ENCODE measurements at places on chromosomes 16 and 17.

DNA sequence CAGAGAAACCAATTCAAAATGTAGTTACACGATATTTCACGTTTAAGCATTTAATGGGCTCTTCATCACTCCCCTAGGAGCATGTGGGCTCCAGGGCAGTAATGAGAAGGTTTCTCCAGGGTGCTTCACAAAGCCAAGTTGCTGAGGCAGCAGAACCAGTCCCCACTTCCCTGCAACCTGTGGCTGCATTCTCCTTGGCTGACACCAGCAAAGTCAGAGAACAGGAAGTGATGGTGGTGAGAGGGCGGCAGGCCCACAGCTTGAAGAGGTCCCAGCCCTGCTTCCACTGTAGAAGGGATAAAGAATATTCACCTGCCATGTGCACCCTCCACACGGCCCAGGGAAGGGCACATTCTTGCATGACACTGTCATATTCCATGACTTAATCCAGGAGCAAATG lies 133.2 kb downstream of the CBLN1 start:
- no peak for DNase-seq

DNA sequence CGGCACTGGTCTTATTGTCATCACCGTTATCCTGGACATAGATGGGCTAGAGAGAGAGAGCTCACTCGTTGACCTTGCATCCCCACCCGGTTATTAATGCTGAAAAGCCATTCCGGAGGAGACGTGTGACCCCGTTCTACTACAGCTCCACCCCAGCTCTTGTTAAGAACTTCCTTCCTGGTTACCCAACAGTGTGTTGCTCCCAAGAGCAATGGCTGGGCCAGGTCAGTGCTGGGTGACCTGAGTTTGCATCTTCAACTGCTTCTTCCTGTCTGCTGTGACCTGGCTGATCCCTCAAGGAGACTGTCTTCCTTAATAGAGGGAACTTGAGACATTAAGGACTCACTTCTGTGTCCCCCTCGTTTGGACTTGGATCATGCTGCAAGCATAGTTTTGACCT lies 96.1 kb upstream of the SDK2 start:
- DNase-seq, result no peak

DNA sequence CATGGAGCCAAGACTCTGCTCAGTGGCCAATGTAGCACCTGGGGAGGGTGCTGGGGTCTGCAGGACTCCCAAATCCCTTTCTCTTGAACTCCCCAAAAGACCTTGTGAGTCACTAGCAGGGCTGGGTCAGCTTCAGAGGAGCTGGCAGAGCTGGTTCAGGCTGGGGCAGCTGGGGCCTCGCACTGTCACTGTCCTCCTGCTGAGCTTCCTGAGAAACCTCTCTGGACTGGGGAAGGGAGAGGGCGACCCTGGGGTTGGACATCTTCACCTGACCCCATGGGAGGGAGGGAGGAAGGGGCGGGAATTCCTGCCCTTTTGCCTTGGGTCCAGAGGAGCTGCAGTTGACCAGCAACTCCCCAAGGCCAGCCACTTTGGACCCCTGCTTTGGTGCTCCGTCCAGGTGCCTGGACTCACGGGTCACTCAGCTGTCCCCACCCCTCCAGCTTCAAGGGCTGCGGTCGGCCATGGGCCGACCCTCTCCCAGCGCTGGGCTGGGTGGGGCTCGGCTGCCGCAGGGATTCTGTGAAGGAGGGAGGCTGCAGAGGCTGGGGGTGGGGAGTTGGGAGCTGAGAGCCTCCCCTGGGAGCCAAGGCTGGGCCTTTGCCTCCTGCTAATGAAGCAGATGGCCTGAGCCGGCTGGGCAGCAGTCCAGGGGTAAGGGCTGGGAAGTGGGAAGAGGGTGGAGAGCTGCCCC lies 9.2 kb downstream of the FMNL1 start:
- DNase-seq, result no peak

- no peak for DNase-seq
Observed at GRCh38 chr17:50021681-50022370, 26.8 kb upstream of the DLX3 start.

DNA sequence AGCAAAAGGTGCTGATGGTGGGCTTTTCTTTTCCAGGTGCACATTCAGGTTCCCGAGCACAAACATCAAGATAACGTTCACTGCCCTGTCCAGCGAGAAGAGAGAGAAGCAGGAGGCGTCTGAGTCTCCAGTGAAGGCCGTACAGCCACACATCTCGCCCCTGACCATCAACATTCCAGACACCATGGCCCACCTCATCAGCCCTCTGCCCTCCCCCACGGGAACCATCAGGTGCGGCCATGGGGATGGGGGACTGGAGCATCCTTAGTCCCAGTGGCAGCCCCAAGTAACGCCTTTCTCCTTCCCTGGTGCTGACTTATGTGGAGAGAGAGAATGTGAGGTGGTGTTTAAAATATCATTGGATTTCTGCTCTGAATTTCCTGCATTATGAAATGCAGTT lies 43.8 kb downstream of the FOXK2 start:
- DNase-seq, result no peak

DNA sequence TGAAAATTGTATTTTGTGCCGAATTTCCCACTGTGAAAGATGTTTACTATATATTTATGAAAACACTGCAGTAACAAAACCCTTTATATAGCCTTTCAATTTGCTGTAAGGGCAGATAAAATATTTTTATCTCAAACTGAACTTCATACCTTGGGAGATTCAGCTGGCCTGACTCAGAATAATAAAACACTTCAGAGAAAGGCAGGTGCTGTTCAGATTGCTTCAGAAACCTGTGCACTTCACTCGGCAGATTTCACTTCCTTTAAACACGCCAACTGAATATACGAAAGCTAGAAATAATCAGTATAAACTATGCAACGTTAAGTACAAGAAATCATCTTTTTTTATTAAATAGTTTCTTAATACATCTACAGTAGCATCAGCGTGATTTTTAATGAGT lies 839.1 kb upstream of the RBFOX1 start:
- no peak for DNase-seq

DNA sequence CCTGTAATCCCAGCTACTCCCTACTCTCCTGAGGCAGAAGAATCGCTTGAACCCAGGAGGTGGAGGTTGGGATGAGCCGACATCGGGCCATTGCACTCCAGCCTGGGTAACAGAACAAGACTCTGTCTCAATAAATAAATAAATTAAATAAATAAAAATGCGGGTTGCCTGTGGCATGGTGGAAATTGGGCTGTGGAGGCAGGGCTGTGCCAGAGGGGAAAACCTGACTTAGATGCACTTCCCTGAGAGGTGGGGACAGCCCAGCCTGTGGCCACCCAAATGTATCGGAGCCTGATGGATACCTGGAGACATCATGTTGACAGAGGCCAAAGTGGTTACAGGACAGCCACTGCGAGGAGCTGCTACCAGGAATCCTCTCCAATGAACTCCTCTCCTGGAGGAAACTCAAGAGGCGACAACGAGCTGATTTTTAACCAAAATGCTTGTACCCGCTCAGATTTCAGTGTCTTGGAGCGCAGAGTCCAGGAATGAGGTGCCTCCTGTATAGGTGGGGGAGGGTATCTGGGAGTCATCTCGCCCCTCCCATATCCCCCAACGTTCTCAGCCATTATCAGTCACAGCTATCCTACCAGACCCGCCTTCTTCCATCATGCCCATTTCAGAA lies 32.3 kb downstream of the DDX19A start:
- no peak for DNase-seq

GRCh38 chr17:2022647-2023240 lies 2.4 kb downstream of the RTN4RL1 start:
- peak; percentile 43 for DNase-seq

- DNase-seq, result no peak
Observed at GRCh38 chr16:49473131-49473530, 99.5 kb downstream of the C16orf78 start.

- DNase-seq, result no peak
Observed at GRCh38 chr17:266701-267667, 85.5 kb upstream of the DOC2B start.

GRCh38 chr17:37488009-37488604 lies 1.6 kb upstream of the DUSP14 start:
- DNase-seq, result peak; percentile 16

- DNase-seq, result peak; percentile 75
Observed at GRCh38 chr16:785563-786535, 2.3 kb downstream of the RPUSD1 start.

DNA sequence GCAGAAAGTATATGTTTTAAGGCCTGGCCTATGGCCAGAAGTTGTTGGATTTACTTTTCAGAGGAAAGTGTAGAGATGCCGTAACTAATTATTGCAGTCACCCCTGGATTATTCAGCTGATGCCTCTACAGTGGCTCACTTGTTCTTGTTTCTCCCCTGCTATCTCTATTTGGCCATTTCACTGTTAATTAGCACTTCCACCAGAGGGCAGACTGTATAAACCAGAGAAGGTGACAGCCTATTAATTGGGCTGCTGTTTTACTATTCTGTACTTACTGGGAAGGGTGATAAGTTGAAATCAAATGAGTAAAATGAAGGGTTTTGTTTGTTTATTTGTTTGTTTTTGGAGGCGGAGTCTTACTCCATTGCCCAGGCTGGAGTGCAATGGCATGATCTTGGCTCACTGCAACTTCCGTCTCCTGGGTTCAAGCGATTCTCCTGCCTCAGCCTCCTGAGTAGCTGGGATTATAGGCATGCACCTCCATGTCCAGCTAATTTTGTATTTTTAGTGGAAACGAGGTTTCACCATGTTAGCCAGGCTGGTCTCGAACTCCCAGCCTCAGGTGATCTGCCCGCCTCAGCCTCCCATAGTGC lies 66.0 kb downstream of the CDK12 start:
- no peak for DNase-seq

- no peak for DNase-seq
Observed at GRCh38 chr17:78568494-78569115, 8.6 kb downstream of the DNAH17 start.
